CD14-positive monocyte (primary cell): ENCODE measurements at places on chromosomes 4 and X.

- no peak for DNase-seq
Measured at GRCh38 chr4:152962150-152962549, 26.0 kb downstream of the FHDC1 start.

DNA sequence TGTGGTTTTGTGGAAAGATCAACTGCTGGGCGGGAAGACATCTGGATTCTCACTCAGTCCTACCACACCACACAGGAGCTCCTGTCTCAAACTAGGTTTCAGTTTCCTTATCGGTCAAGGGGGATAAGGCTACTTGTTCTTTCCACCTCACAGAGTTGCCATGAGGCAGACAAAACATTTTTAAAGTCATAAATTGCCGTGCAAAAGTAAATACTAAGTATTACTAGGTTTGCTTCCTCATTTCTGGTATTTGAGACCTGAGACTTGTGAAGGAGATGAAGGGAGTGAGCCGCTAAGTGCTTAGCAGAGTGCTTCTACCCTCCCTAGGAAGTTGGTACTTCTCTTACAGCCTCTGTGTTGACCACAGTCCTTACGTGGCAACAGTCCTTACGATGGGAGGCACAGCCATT lies 1.5 kb downstream of the LAP3 start:
- DNase-seq = peak; percentile 40

- no peak for DNase-seq
Measured at GRCh38 chrX:20498851-20499635, 232.3 kb upstream of the RPS6KA3 start.

- DNase-seq = no peak
Measured at GRCh38 chr4:41712425-41712824, 36.1 kb downstream of the PHOX2B start.
